Activated CD4-positive, alpha-beta T cell treated with anti-CD3 and anti-CD28 coated beads for 36 hours (primary cell): ENCODE measurements at places on chromosomes 4 and X. TPM values are rescaled to one million over a fixed set of nuclear protein-coding genes. Genes with fewer than 3 reads are reported as not detected.

Gene C4orf36
- total RNA-seq: not detected

Gene ALPK1
- 24.3 TPM for total RNA-seq

Gene L1CAM
- total RNA-seq: 0.57 TPM

Gene PLCXD1
- total RNA-seq: 92.8 TPM

Gene JCHAIN
- not detected for total RNA-seq

DNA sequence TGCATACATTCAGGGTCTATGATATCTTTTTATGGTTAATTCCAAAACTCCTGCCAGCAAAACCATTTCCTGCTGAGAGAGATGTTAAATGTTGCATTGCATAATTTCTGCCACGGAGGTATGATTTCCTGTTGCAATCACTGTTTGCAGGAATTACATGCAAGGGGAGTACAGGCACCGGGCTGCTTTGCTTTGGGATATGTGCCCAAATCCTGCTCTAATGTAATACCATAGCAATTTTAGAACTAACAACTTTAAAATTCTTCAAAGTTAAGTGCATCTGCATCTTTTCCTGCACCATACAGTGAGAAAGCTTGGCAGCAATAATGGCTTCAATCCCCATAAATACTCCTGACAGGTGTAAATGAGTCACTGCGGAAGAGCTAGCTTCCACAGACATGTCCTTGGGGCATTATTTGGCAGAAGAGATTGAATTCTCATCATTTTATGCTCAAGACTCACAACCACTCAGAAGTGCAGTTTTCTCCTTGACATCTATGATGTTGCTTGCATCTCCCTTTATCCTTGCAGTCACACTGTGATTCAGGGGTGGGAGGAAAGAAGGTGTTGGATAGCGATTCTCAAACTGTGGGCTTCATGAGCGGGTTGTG, 29.6 kb downstream of the TRIM2 start:
- no peak overlapping the region for H3K4me3 ChIP-seq
- peaks cover 28% of the 10 kb centered on the region for H3K4me1 ChIP-seq
- H3K27ac ChIP-seq: no peak overlapping the region
- no peaks in the 10 kb centered on the region for H3K27me3 ChIP-seq
- H3K36me3 ChIP-seq: no peaks in the 10 kb centered on the region
- DNase-seq: no peak

GRCh38 chrX:19347916-19348315, 4.2 kb downstream of the PDHA1 start:
- peak overlapping the region; percentile 57 for H3K27ac ChIP-seq
- no peaks in the 10 kb centered on the region for H3K27me3 ChIP-seq
- H3K4me3 ChIP-seq: no peak overlapping the region
- DNase-seq: no peak
- H3K4me1 ChIP-seq: peaks cover 38% of the 10 kb centered on the region
- peaks cover 20% of the 10 kb centered on the region for H3K36me3 ChIP-seq

GRCh38 chrX:17550011-17550410, 175.0 kb downstream of the NHS start:
- DNase-seq: no peak
- H3K36me3 ChIP-seq: no peaks in the 10 kb centered on the region

GRCh38 chr4:145609481-145610427, 9.4 kb upstream of the MMAA start:
- H3K4me3 ChIP-seq: no peak overlapping the region
- H3K27ac ChIP-seq: no peak overlapping the region
- DNase-seq: peak; percentile 82
- H3K36me3 ChIP-seq: no peaks in the 10 kb centered on the region

DNA sequence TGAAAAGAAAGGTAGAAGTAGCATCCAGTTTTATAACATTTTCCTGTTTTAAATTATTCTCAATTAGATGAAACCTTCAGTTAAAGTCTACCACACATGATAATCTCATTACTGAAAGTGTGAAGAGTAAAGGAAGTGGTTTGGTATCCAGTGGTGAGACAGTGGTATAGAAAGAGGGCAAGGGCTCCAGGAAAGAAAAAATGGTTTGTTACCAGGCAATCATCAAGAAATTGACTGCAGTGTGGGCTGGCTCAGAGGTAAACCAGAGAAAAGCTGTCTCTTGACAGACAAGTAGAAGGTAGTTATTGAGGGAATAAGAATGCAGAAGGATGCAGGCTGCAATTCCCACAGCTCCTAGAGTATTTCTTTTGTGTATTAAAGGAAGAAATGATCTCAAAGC, 406.2 kb downstream of the TLL1 start:
- no peak overlapping the region for H3K27ac ChIP-seq
- no peaks in the 10 kb centered on the region for H3K36me3 ChIP-seq
- no peak overlapping the region for H3K4me3 ChIP-seq
- H3K27me3 ChIP-seq: no peaks in the 10 kb centered on the region
- DNase-seq: no peak
- no peaks in the 10 kb centered on the region for H3K4me1 ChIP-seq

GRCh38 chr4:11593576-11594116, 165.0 kb upstream of the HS3ST1 start:
- no peak for DNase-seq
- no peaks in the 10 kb centered on the region for H3K4me1 ChIP-seq
- H3K27ac ChIP-seq: no peak overlapping the region
- no peak overlapping the region for H3K4me3 ChIP-seq
- H3K36me3 ChIP-seq: no peaks in the 10 kb centered on the region
- H3K27me3 ChIP-seq: no peaks in the 10 kb centered on the region

DNA sequence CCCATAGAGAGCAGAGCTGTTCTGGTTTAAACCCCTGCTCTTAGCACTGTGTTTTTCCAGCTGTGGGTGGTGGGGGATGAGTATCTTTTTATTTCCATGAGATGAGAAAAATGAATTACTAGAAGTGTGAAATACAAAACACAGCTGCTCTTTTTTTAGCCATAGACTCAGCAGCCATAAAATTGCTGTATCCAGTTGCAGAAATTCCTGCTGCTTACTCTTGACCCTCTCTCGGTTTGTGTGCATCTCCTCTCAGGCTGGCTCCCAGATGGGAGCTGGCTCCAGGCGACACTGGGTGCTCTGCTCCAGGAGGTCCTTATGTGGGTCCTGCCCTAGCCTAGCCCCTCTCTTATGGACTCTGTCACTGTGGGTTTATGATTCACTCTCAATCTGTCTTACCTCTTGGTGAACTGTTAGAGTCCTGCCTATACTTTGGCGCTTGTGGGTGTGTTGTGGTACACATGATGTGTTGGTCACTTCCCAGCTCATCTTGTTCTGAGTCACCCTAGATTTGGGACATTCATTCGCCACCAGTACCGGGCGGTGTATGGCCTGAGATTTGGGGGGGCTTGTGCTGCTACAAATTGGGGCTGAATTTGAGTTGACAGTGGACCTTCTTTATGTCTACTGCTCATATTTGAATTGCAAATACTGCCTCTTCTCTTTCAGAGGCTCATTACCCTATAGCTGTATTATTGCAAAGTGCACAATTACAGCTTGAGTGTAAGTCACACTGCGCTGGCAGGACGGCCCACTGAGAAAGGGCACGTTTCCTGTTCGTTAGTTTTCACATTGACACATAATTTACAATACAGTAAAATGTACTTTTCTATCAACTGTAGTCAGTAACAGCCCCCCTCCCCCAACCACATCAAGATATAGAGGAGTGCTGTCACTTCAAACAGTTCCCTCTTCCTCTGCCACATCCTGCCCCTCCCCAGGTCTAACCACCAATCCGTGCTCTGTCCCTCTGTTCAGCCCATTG, 46.9 kb upstream of the MSANTD1 start:
- H3K27me3 ChIP-seq: no peaks in the 10 kb centered on the region
- H3K36me3 ChIP-seq: peaks cover 32% of the 10 kb centered on the region
- H3K27ac ChIP-seq: peak overlapping the region; percentile 82
- peak overlapping the region; percentile 41 for H3K4me3 ChIP-seq

DNA sequence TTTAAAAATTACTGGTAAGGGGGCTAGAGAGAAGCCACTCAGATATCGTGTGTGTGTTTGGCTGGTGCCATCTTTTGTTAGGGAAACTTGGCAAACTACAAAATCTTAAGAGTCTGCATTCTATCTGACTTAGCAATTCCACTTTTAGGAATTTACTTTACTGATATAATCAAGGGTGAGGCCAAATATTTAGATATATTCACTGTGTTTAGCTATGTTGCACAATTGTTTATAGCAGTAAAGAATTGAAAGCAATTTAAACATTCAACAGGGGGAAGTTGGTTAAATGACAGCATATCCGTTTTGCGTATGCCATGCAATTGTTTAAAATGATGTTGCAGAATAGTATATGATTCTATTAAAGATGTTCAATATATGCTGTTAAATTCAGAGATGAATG, 6.4 kb upstream of the HERC3 start:
- H3K27me3 ChIP-seq: no peaks in the 10 kb centered on the region
- H3K27ac ChIP-seq: no peak overlapping the region
- DNase-seq: no peak
- H3K4me1 ChIP-seq: peaks cover 6% of the 10 kb centered on the region
- no peak overlapping the region for H3K4me3 ChIP-seq

GRCh38 chr4:25011135-25011866, 19.4 kb downstream of the LGI2 start:
- H3K27ac ChIP-seq: no peak overlapping the region
- no peaks in the 10 kb centered on the region for H3K36me3 ChIP-seq
- H3K4me1 ChIP-seq: no peaks in the 10 kb centered on the region
- DNase-seq: no peak
- H3K27me3 ChIP-seq: peaks cover 10% of the 10 kb centered on the region

- peak overlapping the region; percentile 48 for H3K4me3 ChIP-seq
- no peak overlapping the region for H3K27ac ChIP-seq
- DNase-seq: peak; percentile 54
- no peaks in the 10 kb centered on the region for H3K27me3 ChIP-seq
- H3K4me1 ChIP-seq: peaks cover 4% of the 10 kb centered on the region
These were observed 3.0 kb downstream of the LINC00632 start for GRCh38 chrX:140712413-140713173.

DNA sequence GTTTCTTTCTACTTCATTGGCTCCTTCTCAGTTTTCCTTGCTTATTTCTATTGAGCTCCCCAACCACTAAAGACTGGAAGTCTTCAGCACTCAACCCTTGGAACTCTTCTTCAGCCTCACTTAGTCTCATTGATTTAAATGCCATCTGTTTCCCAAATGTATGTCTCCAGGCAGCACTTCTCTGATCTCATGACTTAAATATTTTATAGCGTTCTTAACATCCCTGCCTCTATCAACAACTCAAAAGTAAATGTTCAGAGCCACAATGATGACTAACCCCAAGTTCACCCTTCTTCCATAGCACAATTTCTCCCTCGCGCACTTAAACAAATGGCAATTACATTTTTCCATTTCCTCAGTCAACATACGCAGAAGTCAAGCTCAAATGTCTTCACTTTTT, 1393.3 kb downstream of the ARAP2 start:
- H3K27ac ChIP-seq: no peak overlapping the region
- no peaks in the 10 kb centered on the region for H3K36me3 ChIP-seq
- no peaks in the 10 kb centered on the region for H3K27me3 ChIP-seq
- H3K4me3 ChIP-seq: no peak overlapping the region

GRCh38 chr4:19983072-19983471, 268.6 kb upstream of the SLIT2 start:
- H3K36me3 ChIP-seq: no peaks in the 10 kb centered on the region
- no peak overlapping the region for H3K27ac ChIP-seq
- H3K4me1 ChIP-seq: no peaks in the 10 kb centered on the region
- H3K4me3 ChIP-seq: no peak overlapping the region

DNA sequence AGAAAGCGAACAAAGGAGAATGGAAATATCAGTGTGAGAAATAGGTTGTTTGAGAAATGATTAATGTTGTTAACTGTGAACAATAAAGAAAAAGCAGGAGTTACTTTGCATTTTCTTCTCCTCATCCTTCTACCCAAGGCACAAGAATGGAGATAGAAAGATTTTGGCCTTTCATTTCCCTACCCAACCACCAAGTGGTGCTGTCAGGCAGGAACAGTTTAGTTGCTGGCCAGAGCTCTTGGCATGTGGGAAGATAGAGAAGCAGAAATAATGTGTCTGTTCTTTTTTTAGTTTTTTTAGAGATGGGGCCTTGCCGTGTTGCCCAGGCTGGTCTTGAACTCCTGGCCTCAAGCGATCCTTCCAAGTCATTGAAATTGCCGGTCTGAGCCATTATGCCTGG, 12.8 kb downstream of the HOPX start:
- H3K4me3 ChIP-seq: no peak overlapping the region
- peaks cover 5% of the 10 kb centered on the region for H3K36me3 ChIP-seq
- H3K4me1 ChIP-seq: no peaks in the 10 kb centered on the region
- H3K27me3 ChIP-seq: peaks cover 9% of the 10 kb centered on the region
- peak; percentile 50 for DNase-seq

GRCh38 chr4:21765810-21766407, 182.7 kb downstream of the KCNIP4 start:
- no peaks in the 10 kb centered on the region for H3K4me1 ChIP-seq
- peak; percentile 46 for DNase-seq
- no peaks in the 10 kb centered on the region for H3K36me3 ChIP-seq
- no peak overlapping the region for H3K4me3 ChIP-seq
- H3K27ac ChIP-seq: no peak overlapping the region

DNA sequence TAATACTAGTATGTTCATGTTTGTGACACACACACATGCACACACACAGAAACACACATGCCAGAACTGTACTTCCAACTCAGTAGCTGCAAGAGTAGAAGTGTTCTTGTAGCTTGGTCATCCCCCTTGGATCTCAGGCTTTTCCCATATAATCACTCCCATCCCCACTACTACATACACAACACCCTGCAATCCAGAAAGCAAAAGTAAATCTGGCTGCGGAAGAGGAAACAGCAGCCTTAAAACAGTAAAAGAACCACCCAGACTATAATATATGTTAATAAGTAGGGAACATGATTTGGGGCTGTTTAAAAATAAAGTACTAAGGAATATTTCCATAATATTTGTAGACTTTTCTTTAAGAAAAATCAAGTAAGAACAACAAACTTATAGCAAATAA, 103.2 kb downstream of the AMMECR1 start:
- H3K4me3 ChIP-seq: no peak overlapping the region
- H3K36me3 ChIP-seq: peaks cover 10% of the 10 kb centered on the region
- H3K27ac ChIP-seq: no peak overlapping the region
- no peaks in the 10 kb centered on the region for H3K27me3 ChIP-seq

- no peak overlapping the region for H3K4me3 ChIP-seq
- H3K36me3 ChIP-seq: no peaks in the 10 kb centered on the region
- no peaks in the 10 kb centered on the region for H3K4me1 ChIP-seq
- no peak for DNase-seq
These were observed 189.2 kb upstream of the GK2 start for GRCh38 chr4:79597266-79597665.

DNA sequence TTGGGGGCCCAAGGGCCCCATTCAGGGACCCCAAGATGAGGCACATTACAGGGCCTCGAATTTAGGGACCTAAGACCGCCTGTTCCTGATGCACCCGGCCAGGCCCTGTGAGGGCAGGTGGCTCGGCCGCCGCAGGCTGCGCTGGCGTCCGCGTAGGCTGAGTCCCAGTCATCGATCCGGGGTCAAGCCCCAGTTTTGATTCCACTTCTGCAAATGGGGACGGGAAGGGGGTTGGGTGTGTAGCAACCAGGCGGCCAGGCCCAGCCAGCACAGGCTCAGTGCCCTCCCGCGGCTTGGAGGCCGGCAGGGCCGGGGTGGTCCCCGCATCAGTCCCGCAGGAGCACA, 327 bp downstream of the PNPLA4 start:
- H3K4me3 ChIP-seq: peak overlapping the region; percentile 80
- H3K4me1 ChIP-seq: peaks cover 13% of the 10 kb centered on the region
- no peaks in the 10 kb centered on the region for H3K36me3 ChIP-seq
- no peaks in the 10 kb centered on the region for H3K27me3 ChIP-seq
